Muscle of leg (tissue), 16 donors: ENCODE measurements at places on chromosomes 2 and 18. TPM values are rescaled to one million over a fixed set of nuclear protein-coding genes. Genes with fewer than 3 reads are reported as not detected.

FAP gene
- total RNA-seq = 89.1 TPM

CPLX4 gene
- not detected for total RNA-seq

NPHP1 gene
- 6.9 TPM for total RNA-seq

GRCh38 chr2:211793690-211794089 is 744.9 kb downstream of the ERBB4 start:
- no peak for DNase-seq

GRCh38 chr2:85009019-85009618 is 38.2 kb downstream of the KCMF1 start:
- DNase-seq = no peak

GRCh38 chr2:41206004-41206403 is 754.1 kb upstream of the SLC8A1 start:
- DNase-seq = no peak

- peak; percentile 23 for DNase-seq
Measured at GRCh38 chr2:167924556-167924955, 322.8 kb downstream of the STK39 start.
